ENCODE measurements at places on chromosomes 16 and 17.

DNA sequence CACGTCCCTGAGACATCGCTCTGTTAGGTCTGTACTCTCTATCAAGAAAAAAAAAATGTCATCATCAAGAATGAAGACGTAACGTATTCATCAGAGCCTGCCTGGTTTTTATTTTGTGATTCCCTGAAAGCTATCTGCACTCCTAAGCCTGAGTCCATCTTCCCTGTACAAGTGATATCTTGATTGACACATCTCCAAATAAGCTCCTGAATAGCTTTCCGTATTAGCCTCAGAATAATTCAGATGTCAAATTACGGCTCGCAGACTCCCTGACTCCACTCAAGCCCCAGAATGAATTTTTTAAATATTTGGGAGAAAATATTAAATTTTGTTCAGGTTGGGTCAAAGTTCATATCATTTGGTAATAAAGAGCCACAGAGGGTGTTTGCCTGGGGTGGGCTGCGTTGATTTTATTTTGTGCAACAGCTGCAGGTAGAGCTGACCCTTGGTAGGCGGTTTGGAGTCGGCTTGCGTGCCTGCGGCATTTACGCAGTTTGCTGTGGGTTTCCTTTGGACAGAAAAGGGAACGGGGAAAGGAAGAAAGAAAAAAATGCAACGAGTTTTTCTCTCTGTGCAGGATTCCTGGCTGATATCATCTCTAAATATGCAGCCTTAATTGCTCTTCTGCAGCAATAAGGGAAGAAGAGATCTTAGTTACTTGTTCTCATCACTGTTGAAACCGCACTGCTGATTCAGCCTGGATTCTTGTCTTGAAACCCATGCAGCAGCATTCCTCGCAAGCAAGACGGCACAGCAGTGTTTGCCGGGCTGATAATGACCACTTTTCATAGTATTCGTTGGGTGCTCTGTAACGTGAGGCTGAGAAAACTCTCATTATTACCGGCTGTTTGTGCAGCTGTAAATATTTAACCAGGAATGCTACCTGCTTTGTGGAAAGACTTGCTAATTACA lies 114.7 kb downstream of the IRX3 start:
- no peak for DNase-seq

GRCh38 chr17:48745381-48746275 lies 17.1 kb upstream of the HOXB13 start:
- no peak for DNase-seq

- DNase-seq = peak; percentile 19
These were observed 27.0 kb upstream of the NTN1 start for GRCh38 chr17:8994319-8994718.

DNA sequence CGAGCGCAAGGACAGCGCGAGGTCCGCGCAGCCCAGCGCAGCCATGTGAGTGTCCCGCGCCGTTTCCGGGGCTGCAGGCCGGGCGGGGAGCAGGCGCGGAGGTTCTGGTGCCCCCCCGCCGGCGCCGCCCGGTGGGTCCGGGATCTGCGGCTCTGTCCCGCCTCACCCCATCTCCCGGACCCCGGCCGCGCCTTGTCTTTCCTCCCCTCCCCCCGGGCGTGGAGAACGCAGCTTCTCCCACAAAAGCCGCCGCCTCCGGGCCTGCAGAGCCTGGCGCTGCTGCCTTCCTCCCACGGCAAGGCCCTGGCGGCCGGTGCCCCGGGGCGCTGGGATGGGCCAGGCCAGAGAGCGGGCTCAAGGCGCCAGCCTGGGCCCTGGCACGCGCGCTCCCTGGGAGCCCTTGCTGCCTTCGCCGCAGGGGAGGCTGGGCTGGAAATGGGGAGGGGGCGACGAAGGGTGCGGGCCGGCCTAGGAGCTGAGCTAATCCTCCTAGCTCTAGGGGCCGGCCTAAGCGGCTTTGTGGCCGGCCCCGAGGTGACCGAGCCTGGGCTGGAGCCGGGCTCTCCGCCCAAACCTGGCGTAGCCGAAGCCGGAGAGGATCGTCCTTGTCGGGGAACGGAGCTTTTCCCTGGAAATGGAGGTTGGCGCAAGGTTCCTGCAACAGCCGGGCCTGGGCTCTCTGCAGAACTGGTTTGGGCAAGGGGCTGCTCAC lies 397 bp downstream of the RIPOR1 start:
- DNase-seq = no peak

DNA sequence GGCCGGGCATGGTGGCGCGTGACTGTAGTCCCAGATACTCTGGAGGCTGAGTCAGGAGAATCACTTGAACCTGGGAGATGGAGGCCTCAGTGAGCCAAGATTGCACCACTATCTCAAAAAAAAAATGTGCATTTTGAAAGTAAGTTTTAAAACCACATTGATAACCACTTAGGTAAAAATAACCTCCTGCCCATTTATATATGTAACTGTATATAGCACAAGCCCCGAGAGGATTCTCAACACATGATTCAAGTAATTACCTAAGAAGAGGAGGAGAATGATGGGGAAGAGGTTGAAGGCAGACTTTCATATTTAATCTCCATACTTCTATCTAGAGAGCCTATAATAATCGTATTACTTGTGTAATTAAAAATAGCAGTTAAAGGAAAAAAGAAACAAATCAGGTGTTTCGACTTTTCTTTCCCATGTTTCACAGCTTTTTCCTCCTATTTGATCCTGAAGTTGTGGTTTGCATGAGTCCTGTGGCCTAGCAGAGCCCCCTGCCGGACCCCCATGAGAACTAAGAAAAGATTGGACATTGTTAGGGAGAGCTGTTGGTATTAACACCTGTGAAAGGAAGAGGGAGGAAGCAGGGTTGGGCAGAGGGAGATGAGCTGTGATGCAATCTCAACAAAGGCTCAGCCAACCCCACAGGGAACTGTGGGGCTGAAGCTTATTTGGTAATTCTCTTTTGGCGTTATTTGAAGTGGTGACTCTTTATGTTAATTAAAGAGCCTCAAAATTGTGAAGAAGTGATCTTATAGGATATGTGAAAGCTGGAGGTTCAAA lies 22.1 kb downstream of the PMFBP1 start:
- DNase-seq = no peak
